ENCODE measurements at places on chromosomes 2 and 18.

DNA sequence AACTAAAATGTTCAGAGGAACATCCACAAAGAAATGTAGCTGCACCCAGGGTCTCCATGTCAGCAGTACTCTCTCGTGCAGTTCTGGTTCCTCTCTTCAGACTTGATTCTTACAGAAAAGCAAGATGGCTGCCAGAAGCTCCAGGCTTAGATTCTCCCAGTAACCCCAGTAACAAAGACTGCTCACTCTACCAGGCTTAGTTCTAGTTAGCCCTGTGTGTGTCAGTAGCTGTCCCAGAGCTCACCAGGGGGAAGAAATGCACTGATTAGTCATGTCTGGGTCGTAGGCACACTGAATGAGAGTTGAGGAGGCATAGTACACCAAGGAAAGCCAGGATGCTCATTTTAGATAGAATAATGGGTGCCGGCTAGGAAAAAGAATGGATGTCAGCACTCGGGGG, 395.0 kb upstream of the NRP2 start:
- DNase-seq = no peak

- DNase-seq = no peak
These were observed 69.0 kb downstream of the TPO start for GRCh38 chr2:1482253-1482675.

GRCh38 chr2:218262237-218262600, 1.4 kb downstream of the GPBAR1 start:
- DNase-seq = no peak

DNA sequence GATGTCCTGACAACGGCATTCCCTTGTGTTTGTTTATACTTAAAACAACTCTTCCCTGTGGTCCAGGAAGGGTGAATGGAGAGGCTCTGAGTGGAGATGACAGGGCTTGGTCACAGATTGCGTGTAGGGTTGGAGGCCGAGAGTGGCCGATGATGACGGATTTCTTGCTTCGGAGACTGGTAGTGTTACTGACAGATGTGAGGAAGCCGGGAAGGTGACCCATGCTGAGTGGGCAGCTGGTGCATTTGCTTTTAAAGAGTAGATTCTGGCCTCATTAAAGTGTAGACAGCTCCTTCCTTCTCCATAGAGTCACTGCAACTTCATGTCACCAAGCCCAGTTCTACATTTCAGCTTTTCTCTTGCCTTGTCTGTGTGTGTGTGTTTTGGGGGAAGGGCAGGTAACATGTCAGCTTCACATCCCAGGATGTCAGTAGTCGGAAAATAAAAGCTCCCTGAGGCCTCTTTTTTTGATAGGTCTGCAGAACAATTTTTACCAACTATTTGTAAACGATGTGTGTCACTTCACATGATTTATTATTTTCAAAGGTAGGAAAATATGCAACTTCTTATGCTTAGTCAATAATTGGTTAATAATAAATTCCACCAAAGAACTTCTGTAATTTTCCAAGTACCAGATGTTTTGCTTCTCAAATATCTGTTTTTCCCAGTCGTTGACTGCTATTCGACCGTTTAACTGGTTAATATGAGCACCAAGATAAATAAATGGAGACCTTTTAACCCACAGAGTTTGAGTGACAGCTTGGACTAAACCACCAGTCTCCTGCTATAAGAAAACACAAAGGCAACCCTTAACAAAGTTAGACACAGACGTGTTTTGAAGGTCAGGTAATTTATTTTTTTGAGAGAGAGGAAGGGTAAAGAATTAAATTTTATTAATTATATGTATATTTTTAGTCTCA, 436.9 kb downstream of the SLC4A3 start:
- no peak for DNase-seq

GRCh38 chr2:167423731-167424130, 535.5 kb downstream of the XIRP2 start:
- DNase-seq = no peak

DNA sequence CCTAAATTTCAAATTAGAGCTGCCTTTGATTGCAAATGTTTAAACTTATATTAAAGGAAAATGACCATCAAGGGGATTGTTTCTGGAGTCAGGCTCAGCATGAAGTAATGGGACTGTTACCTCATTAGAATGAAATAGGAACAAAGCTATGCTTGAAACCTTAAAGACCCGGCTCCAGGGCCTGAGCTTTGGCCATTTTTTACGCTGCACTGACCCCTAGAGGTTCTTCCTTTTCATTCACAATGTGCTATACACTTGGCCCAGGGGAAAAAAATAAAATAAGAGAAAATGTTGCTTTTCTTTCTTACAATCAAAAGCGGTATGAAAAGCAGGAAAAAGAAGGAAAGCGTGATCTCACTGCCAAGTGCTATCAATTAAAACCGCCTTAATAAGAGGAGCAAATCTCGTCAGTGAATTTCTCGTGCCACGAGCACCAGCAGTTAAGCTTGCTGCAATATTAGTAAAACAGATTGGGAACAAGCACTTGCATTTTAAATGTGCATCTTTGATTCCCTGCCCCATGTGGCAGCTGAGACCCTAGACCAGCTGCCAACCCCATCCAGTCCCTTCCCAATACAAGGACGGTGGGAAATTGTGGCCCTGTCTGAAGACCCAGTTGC, 96.6 kb downstream of the MBD2 start:
- DNase-seq = no peak

DNA sequence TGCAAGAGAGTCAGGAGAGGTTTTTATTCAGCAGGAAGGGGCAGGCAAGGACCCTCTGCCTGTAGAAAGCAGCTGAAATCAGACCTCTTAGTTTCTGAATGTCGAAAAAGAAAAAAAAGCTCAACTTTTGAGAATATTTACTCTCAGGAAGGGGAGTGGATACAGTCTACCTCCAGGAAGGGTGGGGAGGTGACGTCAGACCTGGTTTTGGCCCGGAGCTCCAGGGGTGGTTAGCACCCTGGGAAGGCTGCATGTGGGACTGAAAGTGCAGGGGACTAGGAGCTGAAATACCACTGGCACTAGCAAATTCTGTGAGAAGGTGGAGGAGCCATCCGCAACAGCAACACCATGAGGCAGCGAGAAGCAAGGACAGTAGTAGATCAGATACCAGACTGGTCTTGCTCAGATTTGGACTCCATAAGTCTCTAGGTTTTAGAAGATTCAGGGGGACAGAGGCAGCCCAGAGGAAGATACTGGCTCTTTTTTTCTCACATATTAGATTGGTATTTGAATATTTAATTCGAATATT, 19.8 kb downstream of the MC2R start:
- no peak for DNase-seq

GRCh38 chr2:72033636-72034035, 114.0 kb downstream of the CYP26B1 start:
- no peak for DNase-seq

DNA sequence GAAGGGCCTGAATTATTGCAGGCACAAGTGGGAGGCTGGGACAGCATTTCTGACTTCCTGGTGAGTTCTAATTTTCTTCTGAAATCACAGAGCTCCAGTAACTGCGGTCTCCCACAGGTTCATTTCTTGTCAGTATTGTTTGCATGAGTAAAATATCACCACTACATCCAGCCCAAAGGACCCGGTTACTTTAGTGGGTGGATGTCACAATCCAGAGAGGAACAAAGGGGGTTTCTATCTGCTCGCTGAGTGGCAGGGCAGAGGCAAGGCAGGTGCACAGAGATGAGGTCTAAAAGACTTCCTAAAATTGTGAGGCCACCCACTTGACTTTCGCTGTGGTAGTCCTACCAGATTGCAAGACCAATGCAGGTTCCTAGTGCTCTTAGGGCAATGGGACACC, 800.4 kb upstream of the ID2 start:
- no peak for DNase-seq

DNA sequence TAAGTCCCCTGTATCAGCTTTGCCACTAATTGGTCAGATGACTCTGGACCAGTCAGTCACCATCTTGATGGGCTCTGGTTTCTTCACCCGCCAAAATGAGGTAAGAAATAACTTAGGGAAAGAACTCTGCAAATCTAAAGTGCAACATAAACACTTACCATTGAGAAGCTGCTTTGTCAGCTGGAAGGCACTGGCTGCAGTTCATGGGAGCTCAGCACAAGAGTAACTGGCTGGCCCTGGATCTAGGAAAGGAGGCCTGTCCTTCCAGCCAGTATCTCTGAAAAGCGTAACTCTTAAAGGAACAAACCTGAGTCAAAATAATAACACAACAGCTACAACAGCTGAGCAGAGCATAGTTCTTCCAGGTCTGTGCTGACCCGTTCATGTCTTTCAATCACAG, 123.9 kb downstream of the CACNB4 start:
- no peak for DNase-seq

DNA sequence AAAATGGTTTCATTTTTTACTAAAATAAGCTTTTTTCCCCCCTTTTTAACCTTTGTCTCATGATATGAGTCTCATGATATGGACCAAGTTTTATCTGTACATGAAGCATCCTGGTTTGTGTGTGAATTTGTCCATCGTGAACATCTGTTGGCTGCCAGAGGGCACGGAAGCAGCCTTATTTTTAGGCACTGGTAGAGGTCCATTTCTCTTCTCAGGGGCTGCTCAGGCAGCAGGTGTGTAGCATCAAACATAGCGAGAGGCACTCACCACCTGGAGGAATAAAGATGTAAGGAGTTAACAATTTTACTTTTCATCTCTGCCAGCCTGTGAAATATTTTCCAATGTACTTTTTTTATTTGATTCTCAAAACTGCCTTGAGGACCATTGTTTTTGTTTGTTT, 134.5 kb downstream of the RHBDD1 start:
- DNase-seq = no peak

- no peak for DNase-seq
These were observed 19.5 kb downstream of the NFE2L2 start for GRCh38 chr2:177245010-177245422.

DNA sequence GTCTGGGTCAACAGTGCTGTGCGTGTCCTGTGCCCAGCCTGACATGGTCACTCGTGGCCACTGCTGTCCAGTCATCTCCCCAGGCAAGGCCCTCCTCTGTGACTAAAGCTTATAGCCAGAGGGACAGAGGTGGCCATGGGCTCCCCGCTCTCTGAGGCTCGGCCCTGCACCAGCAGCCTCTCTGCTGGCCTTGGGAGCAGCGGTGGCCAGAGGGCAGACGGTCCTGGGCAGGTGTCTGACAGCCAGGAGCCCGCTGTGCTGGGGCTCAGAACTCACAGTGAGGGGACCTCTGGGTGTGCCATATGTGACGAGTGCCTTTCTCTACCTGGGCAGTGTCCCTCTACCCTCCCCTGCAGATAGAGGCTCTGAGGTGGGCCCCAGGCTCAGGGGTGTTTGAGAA, 98.7 kb downstream of the FAM210A start:
- no peak for DNase-seq

GRCh38 chr2:139357972-139358371, 577.8 kb upstream of the NXPH2 start:
- no peak for DNase-seq

DNA sequence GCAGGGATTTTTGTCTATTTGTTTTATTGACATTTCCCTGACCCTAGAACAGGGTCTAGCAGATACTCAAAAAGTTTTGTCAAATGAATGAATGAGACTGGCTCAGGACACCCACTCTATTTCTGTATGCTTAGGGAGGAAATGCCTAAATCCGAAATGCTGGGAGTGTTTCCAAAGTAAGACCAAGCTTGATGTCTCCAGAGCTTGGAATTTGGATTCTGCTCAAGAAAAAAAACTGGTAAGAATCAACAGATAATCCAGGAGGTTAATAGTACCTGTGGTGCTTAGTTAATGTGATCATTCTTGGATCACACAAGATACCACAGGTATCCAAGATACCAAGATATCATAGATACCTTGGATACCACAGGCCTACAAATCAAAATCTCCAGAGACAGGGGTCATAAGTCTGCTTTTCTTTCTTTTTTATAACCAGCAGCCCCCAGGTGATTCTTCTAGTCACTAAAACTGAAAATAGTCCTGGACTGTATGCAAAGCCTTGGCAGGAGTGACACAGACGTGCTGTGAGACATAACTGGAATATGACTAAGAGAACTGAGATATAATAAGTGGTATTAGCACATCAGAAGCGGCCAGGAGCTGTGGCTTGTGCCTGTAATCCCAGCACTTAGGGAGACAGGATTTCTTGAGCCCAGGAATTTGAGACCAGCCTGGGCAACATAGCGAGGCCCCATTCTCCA, 39.9 kb upstream of the SP3 start:
- no peak for DNase-seq
